Left ventricle myocardium superior (tissue), 1 donor: ENCODE measurements at places on chromosomes 5 and 9.

- DNase-seq = no peak
These were observed 27.7 kb downstream of the CAMK4 start for GRCh38 chr5:111251921-111252320.

- DNase-seq = peak; percentile 28
These were observed 66.3 kb downstream of the RGMB start for GRCh38 chr5:98839469-98840383.

DNA sequence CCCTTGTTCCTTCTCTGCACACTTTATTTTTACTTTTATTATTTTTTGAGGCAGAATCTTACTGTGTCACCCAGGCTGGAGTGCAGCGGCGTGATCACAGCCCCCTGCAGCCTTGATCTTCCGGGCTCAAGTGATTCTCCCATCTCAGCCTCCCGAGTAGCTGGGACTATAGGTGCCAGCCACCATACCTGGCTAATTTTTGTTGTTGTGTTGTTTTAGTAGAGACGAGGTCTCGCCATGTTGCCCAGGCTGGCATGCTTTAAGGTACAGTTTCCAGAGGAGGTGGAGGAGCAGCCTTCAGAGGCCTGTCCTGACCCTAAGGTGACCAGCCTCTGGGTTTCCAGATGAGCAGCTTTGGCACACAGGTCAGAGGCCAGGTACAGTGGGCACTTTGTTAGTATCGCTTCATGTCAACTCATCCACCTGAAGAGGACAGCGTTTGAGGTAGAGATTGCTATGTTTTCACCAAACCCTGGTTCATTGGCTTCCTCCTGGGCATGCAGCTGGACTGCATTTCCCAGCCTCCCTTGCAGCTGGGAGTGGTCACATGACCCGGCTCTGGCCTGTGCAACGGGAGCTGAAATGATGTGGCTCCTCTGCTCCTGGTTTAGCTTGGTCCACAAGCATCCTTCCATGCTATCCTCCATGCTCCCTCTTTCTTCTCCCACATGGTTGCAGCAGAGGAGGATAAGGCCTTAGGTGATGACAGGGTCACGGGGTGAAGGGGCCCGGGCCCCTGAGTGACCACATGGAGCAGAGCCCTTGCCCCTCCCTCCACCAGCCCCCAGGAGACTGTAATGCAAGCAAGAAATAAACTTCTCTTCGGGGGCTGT, 139.3 kb upstream of the IER5L start:
- peak; percentile 65 for DNase-seq

DNA sequence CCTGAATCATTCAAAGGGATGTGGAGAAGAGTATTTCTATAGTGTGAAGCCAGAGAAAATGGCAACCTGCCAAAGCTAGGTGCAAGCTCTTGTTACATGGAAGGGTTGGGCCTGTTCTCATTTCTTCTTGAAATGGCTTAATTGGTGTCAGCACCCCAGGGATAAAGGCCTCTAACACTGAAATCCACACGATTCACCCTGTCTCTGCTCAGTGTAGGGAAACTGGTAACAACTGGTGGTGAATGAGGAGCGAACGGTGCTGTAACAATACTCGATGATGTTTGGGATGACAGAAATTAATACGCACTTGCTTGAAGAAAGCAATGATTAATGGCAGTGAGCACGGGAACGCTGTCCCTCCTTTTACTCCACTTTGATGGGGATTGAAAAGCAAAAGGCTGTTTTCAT, 16.2 kb downstream of the PBX3 start:
- no peak for DNase-seq
